ENCODE measurements at places on chromosomes 6 and 20.

- no peak for DNase-seq
These were observed 21.5 kb downstream of the ACSS1 start for GRCh38 chr20:25036331-25036936.

DNA sequence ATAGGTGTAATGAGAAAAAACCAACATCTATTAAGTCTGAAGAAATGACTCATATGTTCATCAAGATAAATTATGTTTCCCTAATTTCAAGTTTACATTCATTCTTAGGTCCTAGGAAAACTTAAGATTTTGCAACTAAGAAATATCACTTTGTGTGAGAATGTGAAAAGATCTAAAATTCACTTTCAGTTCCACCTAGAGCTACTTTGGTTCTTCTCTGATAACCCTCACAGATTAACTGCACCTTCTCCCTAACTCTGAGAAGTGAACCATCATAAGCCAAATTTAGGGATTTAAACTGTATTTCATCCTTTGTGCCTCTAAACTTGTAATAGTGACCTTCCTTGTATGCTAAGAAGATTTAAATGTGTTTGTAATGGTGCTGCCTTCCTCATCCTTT is 213.0 kb downstream of the FRK start:
- DNase-seq = no peak

- DNase-seq = no peak
These were observed 159.9 kb downstream of the TFAP2B start for GRCh38 chr6:50978380-50979170.

DNA sequence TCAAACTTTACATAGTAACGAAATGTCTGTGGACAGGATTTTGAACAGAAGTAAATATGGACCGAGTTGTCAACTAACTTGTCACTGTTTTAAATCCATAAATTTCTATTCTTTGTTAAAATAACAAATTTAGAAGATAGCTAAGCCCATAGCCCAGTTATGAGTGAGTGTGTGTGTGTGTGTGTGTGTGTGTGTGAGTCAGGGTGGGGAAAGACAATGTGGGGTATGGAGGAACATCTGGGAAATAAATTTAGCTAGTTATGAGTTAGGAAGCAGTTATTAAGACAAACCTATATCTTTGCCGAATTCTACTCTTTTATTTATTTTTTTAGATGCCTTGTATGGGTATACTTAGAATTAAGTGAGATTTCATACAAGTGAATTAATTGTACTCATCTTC is 9.0 kb downstream of the TPBG start:
- DNase-seq = no peak

GRCh38 chr6:56364431-56364826 is 117.0 kb upstream of the COL21A1 start:
- DNase-seq = no peak

DNA sequence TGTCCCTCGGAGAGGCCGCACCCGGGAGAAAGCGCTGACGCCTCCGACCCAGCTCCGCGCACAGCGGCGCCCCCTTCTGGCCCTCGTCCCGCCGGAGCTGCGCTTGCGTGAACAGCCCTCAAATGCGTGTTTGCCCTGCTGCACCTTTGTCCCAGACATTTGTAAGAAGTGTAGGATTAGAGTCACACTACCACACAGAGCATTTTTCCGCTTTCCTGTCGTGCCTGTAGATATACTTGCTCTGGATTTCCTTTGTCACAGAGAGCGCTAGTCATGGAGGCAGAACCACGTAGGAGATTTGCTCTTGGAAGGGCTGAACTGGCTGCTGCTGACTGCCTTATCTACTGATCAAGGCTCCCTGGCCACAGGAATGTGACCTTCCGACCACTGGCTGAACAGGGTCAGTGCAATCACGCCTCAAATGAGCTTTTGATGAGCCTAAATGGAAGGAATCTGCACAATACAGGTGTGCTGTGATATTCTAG is 62.3 kb downstream of the PAX1 start:
- peak; percentile 25 for DNase-seq

DNA sequence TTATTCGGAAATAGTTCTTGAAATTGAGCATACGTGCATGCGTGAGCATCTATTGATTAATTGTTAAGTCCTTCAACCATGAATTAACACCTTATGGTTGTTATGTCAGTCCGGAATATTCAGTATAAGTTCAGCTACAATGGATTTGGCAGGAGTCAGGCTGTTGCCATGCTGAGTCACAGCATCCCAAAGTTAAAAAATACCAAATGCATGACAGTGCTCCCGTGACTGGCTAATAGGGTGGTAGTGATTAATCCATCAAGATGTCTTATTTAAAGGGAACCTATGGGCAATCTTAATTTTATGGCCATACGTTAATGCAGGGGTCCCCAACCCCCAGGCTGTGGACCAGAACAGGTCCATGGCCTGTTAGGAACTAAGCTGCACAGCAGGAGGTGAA is 10.5 kb downstream of the RAE1 start:
- DNase-seq = no peak

DNA sequence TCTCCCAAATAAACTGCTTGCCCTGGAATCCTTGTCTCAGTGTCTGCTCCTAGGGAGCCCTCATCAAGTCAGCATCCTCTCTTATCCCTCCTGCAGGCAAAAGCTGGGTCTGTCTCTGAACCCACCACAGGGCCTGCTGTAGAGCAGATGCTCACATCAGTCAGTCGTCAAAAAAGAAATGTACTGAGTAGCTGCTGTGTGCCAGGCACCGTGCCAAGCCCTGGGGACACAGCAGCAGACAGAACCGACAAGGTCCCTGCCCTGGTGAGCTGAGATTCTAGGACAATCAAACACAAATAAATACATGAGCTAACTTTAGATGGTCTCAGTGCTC is 68.5 kb downstream of the EYA2 start:
- DNase-seq = no peak

DNA sequence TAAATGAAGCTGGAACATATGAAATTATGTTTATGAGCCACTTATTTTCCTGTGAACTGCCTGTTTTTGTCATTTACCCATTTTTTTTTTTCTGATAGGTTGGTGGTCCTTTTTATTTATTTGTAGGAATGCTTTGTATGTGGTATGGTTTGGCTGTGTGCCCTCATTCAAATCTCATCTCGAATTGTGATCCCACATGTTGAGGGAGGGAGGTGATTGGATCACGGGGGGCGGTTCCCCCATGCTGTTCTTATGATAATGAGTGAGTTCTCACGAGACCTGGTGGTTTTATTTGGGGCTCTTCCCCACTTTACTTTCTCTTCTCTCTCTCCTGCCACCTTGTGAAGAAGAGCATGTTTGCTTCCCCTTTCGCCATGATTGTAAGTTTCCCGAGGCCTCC is 77.3 kb downstream of the CDH26 start:
- DNase-seq = no peak

DNA sequence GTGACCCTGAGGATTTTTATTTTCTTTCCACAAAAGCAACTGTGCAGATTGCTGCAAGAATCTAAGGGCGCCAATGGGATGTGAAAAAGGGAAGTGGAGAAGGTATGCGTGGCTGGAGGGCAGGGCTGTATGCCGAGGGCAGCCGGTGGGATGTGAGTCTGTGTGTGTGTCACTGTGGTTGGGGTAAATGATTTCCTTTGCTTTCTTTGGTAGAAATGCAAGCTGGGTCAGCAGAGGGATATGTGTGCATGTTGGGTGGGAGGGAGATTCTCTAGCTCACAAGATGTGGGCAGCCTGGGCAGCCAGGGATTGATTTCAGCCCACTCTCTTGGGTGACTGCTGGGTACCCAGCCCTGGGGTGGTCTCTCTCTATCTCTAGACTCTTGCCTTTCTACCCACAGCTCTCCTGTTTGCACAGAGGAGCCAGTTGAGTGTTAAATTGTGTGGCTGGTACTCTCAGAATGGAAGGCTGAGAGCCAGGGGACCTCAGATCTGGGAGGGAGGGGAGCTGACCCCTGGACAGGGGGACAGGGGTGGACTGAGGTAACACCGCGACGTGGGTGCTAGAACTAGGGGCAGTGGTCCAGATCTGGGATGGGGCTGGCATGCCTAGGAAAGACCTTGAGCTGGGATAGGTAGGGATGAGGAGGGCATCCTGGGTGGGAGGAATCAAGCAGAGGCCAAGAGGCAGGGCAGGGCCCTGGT is 136.8 kb upstream of the RNF24 start:
- no peak for DNase-seq

GRCh38 chr20:24789877-24790276 is 159.2 kb upstream of the CST7 start:
- DNase-seq = no peak

- no peak for DNase-seq
These were observed 41.3 kb upstream of the TRAF3IP2 start for GRCh38 chr6:111646942-111647341.

DNA sequence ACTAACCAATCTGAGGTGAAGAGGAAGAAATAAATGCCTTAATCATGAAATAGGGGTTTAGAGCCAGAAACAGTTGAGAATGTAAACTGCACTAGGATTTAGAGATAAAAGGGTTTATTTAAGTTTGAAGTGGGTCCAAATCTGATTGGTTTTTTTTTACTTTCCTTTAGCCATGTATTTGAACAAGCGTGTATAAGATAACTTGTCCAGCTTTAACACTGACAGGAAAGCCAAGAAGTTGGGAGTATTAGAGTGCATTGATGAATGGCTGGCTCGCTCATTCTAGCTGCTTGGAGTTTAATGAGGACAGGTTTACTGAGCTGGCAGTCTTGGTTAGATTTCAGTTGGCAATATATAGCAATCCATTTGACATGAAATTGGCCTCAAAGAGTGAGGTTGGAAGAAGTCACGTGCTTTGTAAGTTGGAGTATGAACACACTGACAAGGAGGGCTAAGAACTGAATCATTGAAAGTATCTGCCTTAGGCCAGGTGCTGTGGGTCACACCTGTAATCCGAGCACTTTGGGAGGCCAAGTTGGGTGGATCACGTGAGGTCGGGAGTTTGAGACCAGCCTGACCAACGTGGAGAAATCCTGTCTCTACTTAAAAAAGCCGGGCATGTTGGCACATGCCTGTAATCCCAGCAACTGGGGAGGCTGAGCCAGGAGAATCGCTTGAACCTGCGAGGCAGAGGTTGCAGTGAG is 13.7 kb downstream of the SRSF3 start:
- no peak for DNase-seq

DNA sequence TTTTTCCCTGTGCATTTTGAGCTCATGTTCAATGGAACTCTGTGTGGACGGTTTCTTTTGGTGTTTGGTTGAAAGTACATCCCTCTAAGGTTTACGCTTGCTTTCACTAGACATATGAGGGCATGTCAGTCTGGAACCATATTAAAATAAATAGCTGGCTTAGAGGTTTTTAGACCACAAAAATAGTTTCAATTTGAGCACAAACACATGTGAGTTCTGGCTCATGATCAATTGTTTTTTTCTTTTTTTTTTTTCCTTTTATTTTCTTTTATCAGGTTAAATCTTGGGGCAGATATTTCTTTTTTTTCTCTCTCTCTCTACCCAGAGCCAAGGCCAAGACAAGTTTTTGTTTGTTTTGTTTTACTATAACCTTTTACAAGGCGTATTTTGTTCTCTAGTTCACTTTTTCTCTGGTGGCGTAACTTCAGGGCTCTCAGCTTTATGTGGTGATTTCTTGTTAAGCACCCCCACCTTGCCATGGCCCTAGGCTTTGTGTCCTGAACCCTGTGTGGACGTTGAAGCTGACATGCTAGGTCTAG is 92.9 kb downstream of the SHLD1 start:
- DNase-seq = no peak

- DNase-seq = no peak
These were observed 42.3 kb downstream of the QRSL1 start for GRCh38 chr6:106671651-106672050.

DNA sequence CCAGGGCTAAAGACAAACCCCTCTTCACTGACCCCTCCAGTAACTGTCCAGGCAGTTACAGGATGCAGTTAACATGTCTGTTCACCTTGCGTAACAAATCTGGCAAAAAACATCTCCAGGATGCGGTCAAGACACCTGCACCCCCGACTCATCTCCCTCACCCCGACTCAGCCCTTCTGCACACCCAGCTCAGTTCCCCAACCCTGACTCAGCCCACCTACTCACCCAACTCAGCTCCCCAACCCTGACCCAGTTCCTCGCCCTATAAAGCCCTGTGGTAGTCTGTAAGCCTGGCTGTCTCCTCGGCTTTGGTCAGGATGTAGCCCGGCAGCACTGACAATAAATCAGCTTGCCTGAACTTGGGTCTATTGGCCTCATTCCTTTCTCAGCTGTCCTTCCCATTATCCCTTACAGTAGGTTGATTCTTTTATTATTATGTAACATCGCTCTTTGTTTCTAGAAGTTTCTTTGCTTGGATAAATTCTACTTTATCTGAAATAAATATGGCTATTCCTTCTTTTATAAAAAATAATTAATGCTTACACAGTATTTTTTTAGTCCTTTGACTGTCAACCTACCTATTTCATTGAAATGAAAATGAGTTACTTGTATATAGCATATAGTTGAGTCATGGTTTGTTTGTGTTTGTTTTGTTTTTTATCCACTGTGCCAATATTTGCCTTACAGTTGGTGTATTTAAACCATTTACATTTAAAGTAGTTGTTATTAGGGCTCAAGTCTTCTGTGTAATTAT is 12.9 kb upstream of the ADTRP start:
- DNase-seq = no peak

- DNase-seq = no peak
These were observed 21.0 kb downstream of the PPARD start for GRCh38 chr6:35363293-35363750.

GRCh38 chr20:33647603-33648395 is 14.3 kb upstream of the C20orf144 start:
- DNase-seq = no peak

GRCh38 chr20:60170116-60170515 is 211.9 kb downstream of the CDH26 start:
- no peak for DNase-seq

DNA sequence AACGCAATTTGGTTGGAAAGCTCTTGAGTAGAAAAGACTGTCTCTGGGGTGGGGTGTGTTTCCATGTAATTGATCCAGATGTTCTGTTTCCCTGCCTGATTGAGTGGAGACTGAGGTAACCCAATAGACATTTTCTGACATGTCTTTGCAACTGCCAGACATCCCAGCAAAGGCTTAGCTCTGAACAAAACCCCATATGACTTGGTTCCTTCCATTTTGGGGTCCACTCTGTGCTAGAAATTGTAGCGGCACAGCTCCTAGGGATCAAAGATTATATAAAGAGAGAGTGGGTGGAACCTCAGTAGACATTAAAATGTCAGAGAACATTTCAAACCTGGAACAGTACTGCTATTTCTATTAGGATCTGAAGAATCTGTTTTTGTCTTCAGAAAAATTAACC is 189.3 kb downstream of the EDN1 start:
- no peak for DNase-seq

DNA sequence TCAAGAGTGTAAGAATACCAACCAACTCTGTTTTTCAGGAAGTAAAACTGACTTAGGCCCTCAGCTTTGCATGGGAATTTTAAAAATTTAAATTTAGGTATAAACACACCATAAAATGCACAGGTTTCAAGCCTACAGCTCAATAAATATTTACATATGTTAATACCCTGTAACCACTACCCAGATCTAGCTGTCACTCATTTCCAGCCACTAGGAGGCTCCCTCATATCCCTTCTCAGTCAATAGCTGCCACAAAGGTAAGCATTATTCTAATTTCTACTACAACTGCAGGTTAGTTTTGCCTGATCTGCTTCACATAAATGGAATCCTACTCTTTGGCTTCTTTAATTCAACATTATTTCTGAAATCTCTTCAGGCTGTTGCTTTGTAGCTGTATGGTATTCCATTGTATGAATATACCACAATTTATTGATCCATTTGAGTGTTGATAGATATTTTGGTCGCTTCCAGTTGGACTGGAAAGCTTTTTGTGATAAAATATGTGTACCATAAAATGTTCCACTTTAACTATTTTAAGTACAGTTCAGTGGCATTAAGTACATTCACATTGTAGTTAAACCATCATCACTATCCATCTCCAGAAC is 32.5 kb upstream of the MEI4 start:
- no peak for DNase-seq

GRCh38 chr6:167906899-167907298 is 80.2 kb downstream of the AFDN start:
- no peak for DNase-seq

GRCh38 chr20:40887105-40887504 is 141.5 kb upstream of the TOP1 start:
- DNase-seq = no peak
